ENCODE measurements at places on chromosomes 16 and 17. TPM values are rescaled to one million over a fixed set of nuclear protein-coding genes. Genes with fewer than 3 reads are reported as not detected.
A peak's percentile ranks its signal among the peaks of the same experiment; 100 is the strongest.

The SEPTIN12 gene
- total RNA-seq: not detected

- DNase-seq: no peak
Observed at GRCh38 chr17:7146115-7146514, 31.5 kb upstream of the ASGR2 start.

The TBC1D3G gene
- not detected for total RNA-seq

GRCh38 chr17:42212382-42212781 lies 18.1 kb upstream of the GHDC start:
- no peak for DNase-seq

The ABCC12 gene
- not detected for total RNA-seq

DNA sequence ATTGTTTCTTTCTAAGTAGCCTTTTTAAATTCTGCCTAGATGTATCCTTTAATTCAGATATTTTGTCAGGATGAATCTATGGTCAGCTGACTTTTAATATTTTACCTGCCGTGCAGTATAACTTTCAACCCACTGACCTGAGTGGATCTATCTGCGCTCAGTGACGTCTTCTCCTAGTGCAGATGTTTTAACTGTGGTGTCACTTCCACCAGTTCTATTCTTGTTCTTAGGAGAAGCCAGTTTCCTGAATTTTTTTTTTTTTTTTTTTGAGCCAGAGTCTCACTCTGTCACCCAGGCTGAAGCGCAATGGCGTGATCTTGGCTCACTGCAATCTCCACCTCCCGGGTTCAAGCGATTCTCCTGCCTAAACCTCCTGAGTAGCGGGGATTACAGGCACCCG lies 5.0 kb upstream of the TM4SF5 start:
- DNase-seq: no peak

GRCh38 chr16:70018254-70018653 lies 67.1 kb downstream of the CLEC18A start:
- DNase-seq: peak; percentile 13

Measured in T-helper 17 cell (primary cell).